IMR-90 (cell line): ENCODE measurements at places on chromosomes 6 and 20. TPM values are rescaled to one million over a fixed set of nuclear protein-coding genes. Genes with fewer than 3 reads are reported as not detected.
A peak's percentile ranks its signal among the peaks of the same experiment; 100 is the strongest.

DNA sequence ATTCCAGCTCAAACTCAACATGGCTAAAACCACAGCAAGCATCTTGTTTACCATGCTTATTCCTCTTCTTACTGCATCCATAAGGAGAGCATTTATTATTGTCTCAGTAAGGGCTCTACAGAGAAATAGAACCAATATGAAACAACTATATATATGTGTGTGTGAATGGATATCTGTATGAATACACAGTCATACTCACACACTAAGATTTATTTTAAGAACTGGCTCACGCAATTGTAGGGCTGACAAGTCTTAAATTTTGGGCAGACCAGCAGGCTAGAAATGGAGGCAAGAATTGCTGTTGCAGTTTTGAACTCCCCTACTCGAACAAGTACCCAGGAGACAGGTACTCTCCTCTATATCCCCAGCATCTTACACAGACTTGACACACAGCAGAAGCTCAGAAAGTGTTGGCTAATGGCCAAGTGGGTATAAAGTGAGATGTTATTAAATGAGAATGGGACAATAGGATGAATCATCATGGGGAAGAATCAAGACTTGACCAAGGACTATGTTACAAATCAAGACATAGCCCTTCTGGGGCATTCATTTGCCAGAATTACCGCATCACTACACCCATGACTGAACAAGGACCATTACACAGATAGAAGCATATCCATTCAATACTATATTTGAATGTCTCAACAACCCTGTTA is 13.0 kb downstream of the ZHX3 start:
- DNase-seq: no peak

Gene GRM1
- not detected in 2 replicates for total RNA-seq

DNA sequence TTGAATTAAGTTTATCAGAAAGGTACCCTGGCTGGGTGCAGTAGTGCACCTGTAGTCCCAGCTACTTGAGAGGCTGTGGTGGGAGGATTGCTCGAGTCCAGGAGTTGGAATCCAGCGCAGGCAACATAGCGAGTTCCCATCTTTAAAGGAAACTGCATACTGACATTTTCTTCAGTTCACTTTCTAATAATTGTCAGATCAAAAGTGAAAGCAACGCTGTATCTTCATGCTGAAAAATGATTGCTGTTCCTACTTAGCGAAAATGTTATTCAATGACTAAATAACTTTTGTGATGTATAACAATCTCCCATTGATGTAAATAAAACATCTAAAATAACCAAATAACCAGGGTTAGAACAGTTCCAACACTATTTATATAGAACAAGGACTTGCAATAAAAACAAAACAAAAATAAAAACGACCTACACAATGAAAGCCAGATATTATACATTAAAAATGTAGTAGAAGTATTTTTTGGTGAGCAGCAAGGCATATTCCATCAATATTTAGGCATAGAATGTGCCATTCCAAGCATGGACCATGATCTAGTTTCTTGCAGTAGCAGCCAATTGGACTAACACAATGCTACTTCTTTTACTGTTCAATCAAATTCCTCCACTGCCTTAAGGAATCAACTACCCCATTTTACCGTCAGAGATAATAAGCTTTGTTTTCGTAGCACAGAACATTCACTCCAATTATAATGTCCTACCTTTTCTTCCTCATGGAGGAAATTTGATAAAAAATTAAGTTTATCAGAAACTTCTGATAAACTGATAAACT is 1.5 kb downstream of the LATS1 start:
- DNase-seq: peak; percentile 20

Gene EPPIN
- total RNA-seq: not detected in 2 replicates

GRCh38 chr6:108403236-108403635 is 108.4 kb downstream of the AFG1L start:
- DNase-seq: no peak

GRCh38 chr6:148076051-148076450 is 266.6 kb upstream of the SASH1 start:
- no peak for DNase-seq

- peak; percentile 58 for DNase-seq
Observed at GRCh38 chr20:62929051-62929538, 2.8 kb upstream of the DIDO1 start.

- no peak for DNase-seq
Observed at GRCh38 chr6:128526152-128526914, 5.9 kb upstream of the PTPRK start.

DNA sequence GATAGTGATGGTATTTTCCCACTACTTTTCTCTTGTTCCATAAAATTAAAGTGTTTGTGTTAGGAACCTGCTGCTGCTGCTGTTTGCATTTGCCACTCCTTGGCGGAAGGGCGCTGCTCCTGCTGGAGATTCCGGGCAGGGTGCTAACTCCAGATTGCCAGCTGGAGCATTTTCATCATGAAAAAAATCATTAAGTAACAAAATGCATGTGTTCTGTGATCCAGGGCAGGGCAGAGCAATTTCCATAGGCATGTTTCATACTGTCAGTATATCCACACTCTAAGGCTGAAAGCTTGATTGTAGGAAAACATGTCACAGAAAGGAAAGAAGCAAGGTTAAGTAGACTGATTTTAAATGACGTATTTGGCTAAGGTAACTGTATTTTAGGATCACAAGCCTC is 24.0 kb downstream of the PBOV1 start:
- no peak for DNase-seq

DNA sequence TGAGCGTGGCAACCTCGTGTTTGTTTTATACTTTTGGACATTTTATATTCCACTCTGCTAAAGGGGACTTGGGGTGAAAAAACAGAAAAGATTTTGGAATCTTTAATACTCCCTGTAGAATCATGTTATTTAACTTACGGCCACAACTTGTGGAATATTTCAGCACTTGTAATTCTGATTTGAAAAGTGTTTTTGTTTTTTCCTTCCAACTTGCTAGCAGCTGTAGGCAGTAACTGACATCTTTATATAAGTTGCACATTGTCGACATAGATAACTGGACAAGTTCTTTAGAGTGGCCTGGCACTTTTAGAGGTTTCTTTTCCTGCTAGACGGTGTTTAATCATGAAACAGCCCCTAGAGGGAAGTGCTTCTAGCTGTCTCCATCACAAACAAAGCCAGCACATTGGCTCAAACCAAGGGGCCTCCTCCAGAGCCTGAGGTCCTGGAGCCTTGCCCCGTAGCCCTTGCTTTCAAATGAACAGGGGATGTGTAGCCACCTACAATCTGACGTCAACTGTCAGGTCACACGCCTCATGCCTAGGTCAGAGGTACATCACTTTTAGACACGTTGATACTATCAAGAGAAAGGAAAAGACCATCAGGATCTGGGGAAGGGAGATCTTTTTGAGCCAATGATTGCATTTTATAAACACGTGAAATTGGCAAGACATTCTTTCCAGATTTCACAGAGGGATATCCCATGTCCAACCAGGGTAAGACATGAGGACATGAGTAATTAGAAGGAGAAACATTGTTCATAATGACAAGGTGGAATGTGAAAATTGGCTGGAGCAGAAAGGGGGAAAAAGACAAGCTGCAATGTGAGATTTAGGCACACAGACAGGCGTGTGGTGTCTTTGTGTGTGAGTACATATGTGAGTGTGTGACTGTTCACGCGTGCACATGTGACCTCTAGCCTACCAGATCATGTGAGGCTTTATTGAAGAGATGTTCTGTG is 92.1 kb downstream of the TXNDC5 start:
- no peak for DNase-seq

Gene RIPPLY2
- not detected in 2 replicates for total RNA-seq

- peak; percentile 76 for DNase-seq
Observed at GRCh38 chr20:53547664-53548239, 45.9 kb downstream of the ZNF217 start.

- DNase-seq: peak; percentile 98
Observed at GRCh38 chr20:31560746-31561598, 44.1 kb upstream of the ID1 start.

Gene PGBD1
- total RNA-seq: 6.3 and 6.9 TPM in 2 replicates

DNA sequence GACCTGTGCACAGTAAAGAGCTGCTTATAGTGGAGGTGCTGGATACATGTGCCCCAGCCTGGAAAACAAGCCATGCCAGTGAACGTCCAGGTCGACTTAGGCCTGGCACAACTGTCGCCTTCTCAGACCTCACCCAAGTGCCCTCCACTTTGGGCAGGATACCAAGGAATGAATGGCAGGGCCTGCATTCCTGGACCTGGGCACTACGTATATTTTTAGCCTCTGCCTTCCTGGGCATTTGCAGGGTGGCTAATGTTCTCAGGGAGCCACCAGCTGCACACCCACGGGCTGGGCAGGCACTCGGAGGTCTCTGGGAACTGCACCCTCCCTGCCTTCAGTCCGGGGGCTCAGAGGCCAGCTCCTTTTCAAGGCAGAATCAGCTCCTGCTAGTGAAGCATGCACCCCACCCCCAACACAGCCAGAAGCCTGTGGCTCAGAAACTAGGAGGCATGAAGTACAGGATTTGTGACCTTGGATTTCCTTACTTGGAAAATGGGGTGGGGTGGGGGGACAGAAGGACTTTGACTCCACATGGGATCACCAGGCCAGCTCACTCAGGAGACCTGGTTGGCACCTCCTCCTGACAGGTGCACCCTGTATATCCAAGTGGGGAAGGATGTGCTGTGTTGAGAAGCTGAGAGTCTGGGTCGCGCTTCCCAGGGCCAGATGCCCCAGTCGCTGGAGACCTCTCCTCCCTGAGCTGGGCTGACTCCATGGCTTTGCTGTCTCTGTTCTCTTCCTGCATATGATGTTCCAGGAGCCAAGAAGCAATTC is 2.5 kb upstream of the LSM14B start:
- DNase-seq: no peak

- DNase-seq: no peak
Observed at GRCh38 chr6:166877906-166878305, 78.4 kb downstream of the RNASET2 start.

Gene TNFAIP3
- 4.4 and 5.0 TPM in 2 replicates for total RNA-seq

Gene BRD2
- total RNA-seq: 75.8 and 99.5 TPM in 2 replicates

DNA sequence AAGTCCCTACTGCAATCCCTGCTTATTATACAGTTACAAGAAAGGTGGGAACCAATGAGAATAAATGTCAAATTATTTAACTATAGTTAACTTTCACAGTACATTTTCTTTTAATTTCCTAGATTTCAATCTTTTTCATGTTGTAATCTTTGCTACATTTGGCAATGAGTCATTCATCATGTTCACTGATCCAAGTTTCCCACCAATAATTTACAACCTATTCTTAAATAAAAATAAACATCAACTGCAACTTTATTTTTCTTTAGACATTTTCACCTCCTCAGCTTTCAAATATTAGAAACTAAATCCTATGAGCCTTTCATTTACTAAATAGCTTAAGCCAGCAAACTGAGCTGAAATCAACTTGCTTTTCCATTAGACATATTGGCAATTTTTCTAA is 541.3 kb upstream of the BTBD3 start:
- peak; percentile 41 for DNase-seq

DNA sequence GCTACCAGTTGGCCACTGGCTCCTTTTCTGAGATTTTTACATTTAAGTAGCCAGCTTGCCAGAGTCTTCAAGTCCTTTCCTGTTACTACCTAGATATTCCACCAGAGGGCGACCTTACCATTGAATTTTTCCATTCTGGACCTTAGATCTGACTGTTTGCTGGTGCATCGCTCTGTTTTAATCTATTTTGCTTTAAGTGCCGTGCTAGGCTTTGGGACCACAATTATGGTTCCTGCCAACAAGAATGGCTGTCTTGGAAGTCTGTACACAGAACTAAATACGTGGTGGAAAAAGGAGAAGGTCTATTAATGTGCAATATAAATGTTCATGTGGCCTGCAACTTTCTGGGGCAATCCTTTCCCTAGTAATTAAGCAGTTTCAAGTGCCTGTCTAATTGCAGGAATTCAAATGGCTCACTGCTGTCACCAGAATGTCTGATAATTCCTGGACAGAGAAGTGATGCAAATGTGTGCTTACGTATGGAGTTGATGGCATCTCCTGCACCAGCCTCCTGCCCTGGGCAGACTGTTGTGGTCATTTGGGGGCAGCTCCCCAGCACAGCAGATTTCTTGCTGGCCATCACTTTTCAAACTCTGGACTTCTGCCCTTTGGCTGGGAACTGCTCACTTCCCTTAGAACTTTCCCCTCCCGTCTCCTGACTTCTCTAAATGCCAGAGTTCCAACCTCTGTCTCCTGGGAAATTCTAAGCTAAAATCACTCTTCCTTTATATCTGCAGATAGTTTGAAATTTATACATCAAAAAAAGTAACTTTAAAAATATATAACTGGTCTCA is 5.6 kb upstream of the HLA-DOA start:
- peak; percentile 86 for DNase-seq

DNA sequence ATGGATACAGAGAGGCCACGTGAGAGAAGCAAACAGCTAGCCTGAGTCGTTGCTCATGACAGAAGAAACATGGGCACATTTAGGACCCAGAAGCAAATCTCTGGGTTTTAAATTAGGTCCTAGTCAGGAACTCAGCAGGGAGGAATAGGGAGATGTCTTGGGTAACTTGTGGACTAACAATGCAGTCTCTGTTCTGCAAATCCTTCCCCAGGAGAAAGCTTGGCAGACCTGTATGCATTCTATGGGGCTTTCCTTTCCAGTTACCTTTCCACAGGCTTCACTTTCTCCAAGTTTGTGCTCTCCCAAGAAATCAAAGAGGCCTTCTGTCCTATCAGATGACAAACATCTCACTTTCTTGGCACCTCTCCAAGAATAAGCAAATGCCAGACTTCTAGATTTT is 47.2 kb upstream of the PLCB4 start:
- peak; percentile 16 for DNase-seq

- no peak for DNase-seq
Observed at GRCh38 chr6:137039010-137039409, 5.8 kb downstream of the IL20RA start.

DNA sequence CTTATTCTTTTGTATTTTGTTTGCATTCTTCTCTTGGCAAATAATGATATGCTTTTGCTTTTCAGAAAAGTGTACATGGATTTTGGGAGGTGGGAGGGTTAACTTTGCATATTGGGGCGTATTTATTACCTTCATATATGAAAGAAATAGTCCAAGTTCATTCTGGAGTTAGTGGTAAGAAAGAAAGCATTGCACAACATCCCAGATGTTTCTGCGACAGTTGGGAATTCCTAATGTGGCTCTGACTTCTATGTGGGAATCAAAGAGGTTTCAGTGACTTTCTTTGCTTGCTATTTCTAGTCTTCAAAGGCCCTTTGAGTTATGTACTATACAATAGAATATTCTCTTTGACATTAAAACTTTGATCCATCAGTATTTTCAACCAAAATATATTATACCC is 78.1 kb downstream of the MMUT start:
- no peak for DNase-seq

Gene MATN4
- total RNA-seq: not detected in 2 replicates

- no peak for DNase-seq
Observed at GRCh38 chr6:94099072-94099471, 679.7 kb upstream of the EPHA7 start.

Gene MAFB
- not detected in 2 replicates for total RNA-seq

DNA sequence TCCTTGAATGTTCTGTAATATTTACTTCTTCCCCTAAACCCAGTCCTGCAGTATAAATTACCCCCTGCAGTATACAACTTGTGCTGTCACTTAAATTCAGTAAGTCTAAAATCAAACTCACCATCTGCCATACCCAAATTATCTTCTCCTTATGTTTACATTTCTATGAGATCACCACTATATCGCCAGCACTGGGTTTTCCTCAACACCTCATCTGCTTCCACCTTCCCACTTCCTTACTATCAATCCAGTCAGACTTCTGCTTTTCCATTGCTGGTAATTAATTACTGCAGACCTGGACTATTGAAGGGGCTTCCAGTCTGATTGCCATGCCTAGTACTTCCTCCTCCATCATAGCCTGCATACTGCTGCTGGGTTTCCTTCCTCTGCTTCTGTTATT is 15.2 kb downstream of the EFHC1 start:
- no peak for DNase-seq

GRCh38 chr6:73642530-73642929 is 11.3 kb downstream of the SLC17A5 start:
- no peak for DNase-seq

GRCh38 chr6:167113935-167114910 is 8.7 kb upstream of the CCR6 start:
- DNase-seq: no peak
